ENCODE measurements at places on chromosomes 6 and 20.

GRCh38 chr6:26657256-26657655 lies 2.3 kb downstream of the ZNF322 start:
- no peak for DNase-seq

GRCh38 chr20:23605867-23606651 lies at the start of gene CST9:
TSS of gene CST9 (minus strand) at chr20:23605917. CDS start at chr20:23605864, 53 bp downstream.
- no peak for DNase-seq

- no peak for DNase-seq
Observed at GRCh38 chr6:39225946-39226437, 3.3 kb downstream of the KCNK5 start.

DNA sequence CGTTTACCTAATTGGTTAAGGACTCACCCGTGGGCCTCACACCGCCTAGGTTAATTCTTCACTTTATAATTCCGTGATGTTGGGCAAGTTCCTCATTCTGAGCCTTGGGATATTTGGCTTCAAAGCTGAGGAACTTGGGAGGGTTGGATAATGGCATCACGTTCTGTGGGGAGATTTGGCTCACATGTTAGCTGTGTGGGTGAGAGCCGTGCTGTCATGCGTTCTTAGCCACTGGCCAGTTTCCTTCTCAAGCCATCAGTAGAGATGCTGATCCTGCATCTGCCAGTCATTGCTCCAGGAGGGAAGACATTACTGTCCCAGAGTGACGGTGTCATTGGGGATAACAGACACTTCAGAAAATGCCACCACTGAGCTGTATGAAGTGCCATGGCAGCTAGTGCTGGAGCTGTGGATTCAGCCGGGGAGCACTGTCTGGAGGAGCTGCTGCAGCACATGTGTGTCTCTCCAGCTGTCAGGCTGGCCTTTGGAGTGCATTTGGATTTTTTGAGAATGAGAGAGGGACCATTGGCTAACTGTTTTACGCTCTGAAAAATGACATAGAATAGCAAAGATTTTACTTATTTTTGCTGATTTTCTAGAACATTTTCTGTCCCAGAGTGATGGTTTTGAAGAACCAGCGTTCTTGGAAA lies 16.5 kb downstream of the IGF2R start:
- no peak for DNase-seq

- DNase-seq = no peak
Observed at GRCh38 chr20:43438578-43439316, 18.9 kb upstream of the SRSF6 start.

DNA sequence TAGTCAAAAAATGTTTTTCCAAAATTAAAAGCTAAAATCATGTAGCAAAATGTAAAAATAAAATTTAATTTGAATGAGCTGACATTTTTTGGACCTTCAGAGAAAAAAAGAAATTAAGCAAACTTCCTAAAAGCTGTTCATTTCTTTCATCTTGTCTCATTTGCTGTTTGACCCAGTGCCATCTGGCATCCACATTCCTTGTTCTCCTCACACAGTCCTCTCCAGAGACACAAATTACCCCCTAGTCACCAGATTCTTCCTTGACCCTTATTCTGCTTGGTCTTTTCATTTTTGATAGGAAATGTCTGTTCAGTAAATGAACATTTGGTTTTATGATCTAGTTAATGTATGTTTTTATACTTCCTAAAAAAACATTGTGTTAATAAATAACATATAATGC lies 55.2 kb downstream of the HDDC2 start:
- DNase-seq = no peak

GRCh38 chr6:128244751-128245405 lies 275.5 kb downstream of the PTPRK start:
- DNase-seq = no peak

DNA sequence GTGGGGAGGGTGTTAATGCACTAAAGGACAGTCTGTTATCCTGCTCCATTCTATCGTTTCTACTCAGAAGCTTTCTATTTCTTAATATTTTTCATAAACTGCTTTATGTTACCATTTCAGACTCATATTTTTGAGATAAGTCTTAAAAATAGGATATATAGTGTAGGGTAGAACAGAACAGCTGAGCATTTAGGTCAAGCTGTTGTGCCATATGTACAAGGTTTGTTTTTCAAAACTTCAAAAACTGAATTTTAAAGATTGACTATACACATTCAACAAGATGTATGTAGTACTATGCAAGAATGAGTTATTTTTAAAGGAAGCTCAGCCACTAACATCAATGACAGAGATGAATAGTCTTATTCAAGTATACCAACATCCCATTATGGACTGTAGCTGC lies 437.1 kb downstream of the PHF3 start:
- no peak for DNase-seq

GRCh38 chr6:35128496-35128895 lies 12.6 kb downstream of the TCP11 start:
- no peak for DNase-seq

DNA sequence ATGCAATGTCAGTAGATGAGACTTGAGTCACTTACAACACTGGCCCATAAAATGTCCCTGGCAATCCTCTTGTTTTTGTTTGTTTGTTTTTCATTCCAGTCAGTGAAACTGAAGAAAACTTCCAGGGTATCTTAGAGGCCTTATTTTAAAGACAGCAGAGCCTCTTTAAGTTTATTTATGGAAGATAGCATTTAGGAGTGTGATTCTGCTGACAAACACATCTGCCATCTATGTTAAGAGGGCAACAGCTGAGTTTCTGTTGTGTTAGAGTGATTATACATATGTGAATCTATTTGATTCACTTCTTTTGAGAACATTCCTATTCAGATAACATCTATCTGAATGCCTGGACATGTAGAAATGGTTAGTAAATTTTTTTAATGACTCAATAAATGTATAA lies 812.6 kb downstream of the TENT5A start:
- no peak for DNase-seq

GRCh38 chr20:17887331-17888030 lies 81.1 kb downstream of the SNX5 start:
- DNase-seq = no peak

DNA sequence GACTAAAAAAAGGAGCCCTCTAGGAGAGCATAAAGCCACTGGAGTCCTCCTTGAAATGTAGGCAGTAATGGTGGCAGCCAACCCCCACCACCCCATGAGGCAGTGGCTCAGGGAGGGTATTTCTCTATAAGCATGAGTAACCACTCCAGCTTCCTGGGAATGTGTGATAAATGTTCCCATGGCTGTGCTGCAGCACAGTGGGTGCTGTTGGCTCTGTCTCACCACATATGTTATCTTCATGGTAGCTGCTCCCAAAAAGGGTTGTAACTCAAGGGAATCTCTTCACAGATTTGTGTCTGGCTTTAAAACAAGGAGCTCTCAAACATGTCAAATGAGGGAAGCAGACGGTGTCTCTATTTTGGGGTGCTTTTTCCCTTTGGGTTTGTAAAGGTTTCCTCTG lies 7.5 kb upstream of the PHACTR1 start:
- no peak for DNase-seq

- DNase-seq = no peak
Observed at GRCh38 chr6:5275497-5275896, 14.2 kb downstream of the FARS2 start.

GRCh38 chr6:83709748-83710050 lies 798 bp upstream of the SNAP91 start:
- DNase-seq = no peak

DNA sequence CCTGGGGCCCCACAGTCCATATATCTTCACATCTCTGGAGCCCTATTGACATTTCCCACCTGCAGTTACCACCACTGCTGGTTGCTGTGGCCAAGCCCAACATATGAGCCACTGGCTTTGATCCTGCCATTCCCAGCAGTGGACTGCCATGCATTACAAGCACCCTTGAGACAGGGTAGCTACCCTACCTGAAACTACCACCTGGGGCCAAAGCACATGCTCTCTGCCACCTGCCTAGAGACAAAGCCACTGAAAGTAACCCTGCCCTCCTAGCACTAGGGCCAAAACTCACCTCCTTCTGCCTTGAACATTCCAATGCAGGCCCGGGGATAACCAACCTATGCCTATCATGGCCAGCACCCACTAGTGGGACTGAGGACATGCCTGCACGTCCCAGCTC lies 255.5 kb upstream of the KHDRBS2 start:
- no peak for DNase-seq

- no peak for DNase-seq
Observed at GRCh38 chr20:23632711-23633573, 4.8 kb downstream of the CST3 start.

DNA sequence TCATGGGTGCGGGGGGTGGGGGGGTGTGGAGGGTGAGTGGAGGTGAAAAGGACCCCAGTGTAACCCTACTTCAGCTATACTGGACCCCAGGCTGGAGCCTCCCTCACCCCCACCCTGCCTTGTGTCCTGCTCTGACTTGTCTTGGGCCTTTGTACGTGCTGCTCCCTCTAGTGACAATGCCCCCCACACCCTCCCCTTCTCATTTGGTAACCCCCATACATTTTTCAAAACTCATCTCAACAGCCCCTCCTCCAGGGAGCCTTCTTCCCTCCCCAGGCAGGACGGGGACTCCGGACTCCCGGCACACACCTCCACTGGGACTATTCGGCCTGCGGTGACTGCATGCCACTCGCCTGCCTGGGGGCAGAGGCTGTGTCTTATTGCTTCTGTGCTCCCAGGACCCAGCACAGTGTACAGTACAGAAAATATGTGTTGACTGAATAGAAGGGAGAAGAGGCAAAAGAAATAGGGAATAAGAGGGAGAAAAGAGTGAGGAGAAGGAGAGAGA lies 108.2 kb downstream of the VEGFA start:
- no peak for DNase-seq

DNA sequence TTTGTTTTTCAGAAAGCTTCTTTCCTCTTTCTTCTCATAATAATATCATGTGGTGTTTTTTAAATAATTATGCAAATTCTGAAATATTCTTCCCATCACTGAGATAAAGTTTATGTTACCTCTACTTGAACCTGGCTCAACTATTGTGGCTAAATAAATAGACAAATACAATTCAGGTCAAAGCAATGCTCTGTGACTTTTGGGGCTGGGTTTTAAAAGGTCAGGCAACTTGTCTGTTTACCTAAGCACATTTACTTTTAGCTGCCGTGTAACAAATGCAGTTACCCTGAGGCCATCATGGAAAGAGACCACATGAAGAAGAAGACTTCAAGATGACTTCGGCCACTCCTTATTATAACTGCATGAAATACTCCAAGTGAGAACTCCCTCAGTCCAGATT lies 33.7 kb upstream of the MEI4 start:
- DNase-seq = no peak

DNA sequence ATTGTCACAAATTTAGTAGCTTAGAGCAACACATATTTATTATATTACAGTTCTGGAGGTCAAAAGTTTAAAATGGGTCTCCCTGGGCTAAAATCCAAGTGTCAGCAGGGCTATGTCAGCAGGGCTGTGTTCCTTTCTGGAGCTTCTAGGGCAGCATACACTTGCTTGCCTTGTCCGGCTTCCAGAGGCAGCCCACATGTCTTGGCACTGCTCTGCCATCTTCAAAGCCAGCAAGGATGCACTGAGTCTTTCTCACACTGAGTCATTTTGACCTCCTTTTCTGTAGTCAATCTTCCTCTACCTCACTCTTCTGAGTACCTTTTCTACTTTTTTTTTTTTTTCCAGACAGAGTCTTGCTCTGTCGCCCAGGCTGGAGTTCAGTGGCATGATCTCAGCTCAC lies 39.0 kb downstream of the ADGRF4 start:
- DNase-seq = no peak

DNA sequence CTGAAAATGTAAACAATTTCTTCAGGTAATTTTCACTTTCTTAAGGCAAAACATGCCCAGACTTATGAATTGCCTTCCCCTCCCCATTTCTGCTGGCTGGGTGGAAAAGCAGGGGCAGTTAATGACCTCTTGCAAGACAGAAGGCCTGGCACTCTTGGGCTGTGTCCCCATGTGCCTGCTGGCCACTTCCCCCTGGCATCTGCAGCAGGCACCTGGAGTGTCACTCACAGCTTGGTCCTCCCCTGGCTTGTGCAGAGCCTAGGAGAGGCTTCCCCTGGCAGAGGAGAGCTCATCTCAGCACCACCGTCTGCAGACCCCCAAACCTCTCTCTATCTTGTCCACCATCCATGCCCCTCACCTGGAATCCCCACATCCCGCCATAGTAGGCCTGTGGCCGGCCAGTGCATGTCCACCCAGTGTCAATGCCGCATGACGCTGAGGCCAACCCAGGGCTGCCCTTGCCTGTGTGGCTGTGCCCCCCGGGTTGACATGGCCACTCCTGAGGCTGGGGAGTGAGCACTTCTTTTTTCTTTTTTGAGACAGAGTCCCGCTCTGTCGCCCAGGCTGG lies 83.5 kb upstream of the SLC22A23 start:
- DNase-seq = no peak
